Hepatocyte (in vitro differentiated cells): ENCODE measurements at places on chromosomes 5 and 9.

DNA sequence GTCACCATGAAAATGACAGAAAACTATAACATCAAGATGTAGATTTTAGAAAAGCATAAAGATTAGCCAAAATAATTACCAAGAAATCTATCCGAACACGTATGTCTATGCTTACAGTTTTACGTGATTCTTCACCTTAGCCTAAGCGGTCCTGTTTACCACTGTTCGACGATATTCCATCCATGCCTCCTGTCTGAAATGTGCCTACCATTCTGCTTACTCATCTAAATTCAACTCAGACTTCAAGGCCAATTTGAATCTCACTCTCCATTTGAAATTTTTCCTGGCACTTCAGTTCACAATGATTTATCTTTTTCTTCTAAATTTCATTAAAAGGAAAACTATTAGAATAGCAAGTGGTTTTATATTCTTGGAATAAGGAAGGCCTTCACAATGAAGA, 15.4 kb downstream of the ZDHHC21 start:
- DNase-seq = no peak

GRCh38 chr9:105881021-105881420, 186.7 kb downstream of the TMEM38B start:
- no peak for DNase-seq

DNA sequence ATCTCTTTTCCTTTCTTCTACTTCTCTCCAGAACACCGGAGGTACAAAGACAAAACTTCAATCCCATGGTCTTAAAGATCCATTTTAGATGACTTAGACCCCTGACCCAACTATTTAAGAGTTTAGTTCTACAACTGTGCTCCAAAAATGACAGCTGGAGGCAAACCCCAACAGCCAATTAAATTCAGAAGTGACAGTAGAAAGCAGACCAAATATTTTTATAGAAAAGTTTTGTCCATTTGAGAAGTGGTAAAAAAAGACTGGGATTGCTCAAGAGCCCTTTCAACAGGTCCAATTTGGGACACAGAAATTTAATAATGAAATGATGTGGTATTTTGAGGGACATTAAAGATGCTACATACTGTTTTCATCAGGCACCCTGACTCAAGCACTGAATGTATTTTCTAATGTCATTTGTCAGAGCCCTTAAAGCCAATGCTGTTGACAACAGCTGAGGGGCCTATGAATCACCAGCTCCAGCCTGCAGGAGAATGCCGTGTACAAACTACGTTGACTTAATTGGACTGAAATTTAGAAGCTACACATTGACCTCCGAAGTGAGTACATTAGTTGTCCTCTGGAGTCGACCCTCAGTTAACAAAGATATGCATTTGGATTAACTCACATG, 147.5 kb upstream of the PIK3R1 start:
- no peak for DNase-seq

- DNase-seq = no peak
Measured at GRCh38 chr5:128358826-128359225, 179.2 kb downstream of the FBN2 start.

DNA sequence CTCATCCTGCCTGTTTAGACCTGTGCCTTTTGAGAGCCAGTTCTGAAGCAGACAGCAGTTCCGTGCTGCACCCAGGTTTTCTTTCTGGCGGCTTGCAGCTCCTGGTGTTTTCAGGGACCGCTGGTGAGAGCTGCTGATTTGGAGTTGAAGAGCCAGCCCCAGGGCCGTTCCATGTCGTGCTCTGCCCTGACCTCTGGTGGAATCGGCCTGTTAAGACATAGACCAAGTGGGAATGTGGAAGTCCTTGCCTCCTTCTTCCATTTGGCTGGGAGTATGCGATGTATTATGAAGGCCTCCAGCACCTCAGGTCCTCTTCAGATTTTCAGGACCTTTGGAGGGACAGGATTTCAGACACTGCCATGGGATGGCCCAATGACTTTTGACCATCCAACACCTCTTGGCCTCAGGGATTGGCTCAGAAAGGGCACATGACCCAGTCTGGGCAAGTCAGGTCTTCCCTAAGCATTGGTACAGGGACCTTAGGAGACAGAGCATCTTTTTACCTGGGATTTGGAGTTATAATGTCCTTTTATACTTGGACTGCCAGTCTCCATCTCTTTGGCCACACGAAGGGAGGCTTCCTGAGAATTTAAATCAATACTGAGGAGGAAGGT, 136.1 kb upstream of the CLINT1 start:
- DNase-seq = peak; percentile 83

DNA sequence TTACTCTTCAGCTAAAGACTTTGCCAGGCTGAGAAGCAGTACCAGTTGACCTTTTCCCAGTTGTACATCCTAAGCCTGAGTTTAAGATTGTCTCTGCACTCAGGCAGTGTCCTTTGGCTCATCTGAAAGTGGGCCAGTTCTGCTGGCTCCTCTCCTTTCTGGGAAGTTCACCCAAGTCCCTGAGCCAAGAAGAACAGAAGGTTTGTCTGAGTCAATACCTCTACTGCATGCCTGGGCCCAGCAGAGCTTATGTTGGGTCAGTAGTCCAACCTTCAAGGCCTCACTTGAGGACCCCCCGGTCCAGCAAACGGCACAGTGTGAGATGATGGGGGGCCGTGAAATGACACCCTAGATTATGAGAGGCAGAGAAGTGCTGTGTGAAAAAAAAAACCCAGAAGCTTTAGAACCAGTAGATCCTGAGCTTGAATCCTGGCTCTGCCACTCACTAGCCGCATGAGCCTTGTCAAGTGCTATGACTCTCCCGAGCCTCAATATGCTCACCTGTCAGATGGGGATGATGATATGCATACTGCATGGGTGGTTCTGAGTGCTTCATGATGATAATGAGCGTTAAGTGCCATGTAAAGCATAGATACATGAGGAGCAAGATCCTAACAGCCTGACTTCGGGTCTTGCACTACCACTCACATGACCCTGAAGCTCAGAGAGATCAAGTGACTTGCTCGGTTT, 156.0 kb downstream of the MACROH2A1 start:
- DNase-seq = no peak

DNA sequence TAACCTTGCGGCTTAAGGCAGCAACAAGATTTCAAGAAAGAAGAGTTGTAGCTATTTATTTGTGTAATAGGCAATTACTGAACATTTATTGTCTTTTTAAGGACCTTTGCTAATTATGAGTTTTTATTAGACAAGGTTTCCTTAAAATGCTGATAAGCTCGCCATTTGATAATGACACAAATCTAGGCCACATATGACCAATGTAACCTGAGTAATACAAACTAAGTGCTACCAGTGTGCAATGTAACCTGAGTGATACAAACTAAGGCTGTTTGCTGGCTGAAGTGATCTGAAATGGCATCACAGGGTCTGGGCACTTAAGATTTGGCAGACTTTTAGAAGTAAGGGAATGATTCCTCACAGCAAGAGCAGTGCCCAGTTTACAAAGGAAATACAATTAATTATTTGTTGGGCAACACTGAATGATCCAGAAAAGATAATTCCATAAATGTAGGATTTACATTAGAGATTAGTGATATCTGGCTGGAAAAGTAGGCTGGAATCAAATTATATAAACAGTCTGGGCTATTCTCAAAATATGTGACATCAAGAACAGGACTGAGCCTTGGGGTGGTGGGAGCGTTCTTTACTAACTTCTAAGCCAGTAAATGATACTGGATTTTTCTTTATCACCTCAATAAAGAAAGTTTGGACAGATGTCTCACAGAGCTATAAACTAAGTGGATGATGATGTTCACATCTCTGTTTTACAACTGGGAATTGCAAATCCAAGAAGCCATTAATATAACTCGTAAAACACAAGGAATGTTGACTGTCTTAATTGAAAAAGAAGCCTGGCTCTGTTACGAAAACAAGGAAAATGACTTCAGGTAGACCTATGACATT, 54.8 kb downstream of the MRPS27 start:
- no peak for DNase-seq

GRCh38 chr9:90408659-90409058, 234.0 kb downstream of the DIRAS2 start:
- no peak for DNase-seq

GRCh38 chr5:123283031-123283430, 140.2 kb downstream of the CEP120 start:
- DNase-seq = peak; percentile 15

DNA sequence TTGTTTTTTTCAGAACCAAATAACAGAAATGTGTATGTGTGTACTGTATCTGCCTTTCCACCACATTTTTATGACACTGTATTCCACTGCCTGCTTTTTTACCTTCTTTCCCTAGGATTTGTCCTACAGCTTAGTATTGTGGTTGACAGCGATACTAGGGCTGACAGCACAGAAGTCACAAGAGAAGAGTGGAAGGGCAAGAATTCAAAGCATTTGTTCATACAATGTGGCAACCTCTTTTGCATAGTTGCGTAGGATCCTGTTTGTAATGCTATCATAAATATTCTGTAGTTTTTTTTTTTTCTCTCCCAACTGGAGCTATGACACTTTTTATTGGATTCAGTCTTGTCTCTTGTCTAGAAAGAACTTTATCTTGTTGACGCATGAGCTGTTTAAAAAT, 5.6 kb upstream of the BNIP1 start:
- DNase-seq = no peak

GRCh38 chr5:135737701-135738563, 96.5 kb upstream of the SLC25A48 start:
- DNase-seq = no peak

DNA sequence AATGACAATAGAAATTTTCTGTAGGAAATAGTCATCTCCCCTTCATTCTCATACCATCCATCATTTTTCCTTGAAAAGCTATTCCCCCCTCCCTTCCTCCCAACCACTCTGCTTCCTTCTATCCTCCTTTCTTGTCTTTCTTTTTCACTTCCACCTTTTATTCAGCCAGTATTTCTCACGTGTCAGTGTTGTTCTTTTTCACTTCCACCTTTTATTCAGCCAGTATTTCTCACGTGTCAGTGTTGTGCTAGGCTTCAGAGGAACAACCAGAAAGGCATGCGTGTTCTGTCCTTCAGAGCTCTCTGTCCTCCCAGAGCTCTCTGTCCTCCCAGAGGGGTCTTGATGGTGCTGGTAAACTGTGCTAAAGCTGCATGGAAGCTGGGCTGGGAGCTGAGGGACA, 419.6 kb downstream of the GADD45G start:
- no peak for DNase-seq

DNA sequence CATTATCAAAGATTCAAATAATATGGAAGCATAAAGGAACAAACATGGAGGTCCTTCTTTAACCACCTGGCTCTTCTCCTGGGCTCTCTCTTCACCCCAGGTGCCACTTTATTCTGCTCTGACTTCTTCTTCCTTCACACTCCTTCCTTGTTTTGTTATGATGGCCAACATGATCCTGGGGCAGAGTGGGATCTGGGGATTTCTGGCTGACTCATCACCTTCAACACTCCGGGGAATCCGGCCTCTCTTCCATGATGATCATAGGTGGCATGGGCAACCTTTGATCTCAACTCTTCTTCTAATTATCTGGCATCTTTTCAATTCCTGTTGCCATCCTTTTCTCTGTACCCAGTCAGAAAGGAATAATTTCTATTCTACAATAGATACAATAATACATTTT, 62.1 kb upstream of the TRPC7 start:
- DNase-seq = no peak

DNA sequence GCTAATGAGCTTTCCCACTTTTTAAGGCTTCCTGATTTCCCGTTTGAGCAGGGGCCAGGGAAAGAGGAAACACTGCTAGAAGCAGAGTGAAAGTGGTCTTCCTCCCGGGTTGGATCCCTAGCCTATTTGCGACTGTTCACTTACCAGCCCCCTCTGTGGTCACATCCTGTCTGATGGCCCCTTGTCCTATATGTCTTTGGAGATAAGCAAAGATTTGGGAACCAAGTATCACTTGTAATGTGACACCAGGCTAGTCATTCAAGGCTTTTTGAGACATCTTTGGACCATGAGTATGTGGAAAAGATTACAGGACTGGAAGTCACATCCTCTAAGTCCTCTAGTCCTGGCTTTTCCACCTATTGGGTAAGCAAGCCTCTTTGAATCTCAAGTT, 6.1 kb downstream of the DNAJB5 start:
- DNase-seq = no peak

- no peak for DNase-seq
Measured at GRCh38 chr5:125715216-125715615, 708.0 kb upstream of the GRAMD2B start.

- DNase-seq = no peak
Measured at GRCh38 chr5:150078802-150079689, 7.3 kb downstream of the CSF1R start.

GRCh38 chr5:84303315-84303714, 81.4 kb downstream of the EDIL3 start:
- no peak for DNase-seq

DNA sequence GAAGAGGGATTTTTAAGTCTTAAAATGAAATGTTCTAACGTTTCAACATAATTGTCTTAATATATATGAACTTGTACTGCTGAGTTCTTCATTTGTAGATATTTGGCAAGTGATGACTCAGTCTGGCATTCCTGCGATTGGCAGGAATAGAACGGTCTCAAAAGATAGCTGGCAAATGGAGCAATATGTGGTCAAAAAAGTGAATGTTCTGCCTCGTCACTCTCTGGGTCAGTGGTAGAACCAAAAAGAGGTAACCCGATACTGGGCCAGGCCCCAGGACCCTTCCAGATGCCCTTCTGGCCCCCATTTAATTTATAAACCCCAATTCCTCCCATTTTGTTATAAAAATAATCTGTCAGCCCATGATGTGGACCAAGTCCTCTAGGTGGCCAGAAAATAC, 39.2 kb downstream of the ZNF366 start:
- DNase-seq = no peak

- no peak for DNase-seq
Measured at GRCh38 chr5:52863715-52864290, 76.1 kb downstream of the ITGA1 start.

DNA sequence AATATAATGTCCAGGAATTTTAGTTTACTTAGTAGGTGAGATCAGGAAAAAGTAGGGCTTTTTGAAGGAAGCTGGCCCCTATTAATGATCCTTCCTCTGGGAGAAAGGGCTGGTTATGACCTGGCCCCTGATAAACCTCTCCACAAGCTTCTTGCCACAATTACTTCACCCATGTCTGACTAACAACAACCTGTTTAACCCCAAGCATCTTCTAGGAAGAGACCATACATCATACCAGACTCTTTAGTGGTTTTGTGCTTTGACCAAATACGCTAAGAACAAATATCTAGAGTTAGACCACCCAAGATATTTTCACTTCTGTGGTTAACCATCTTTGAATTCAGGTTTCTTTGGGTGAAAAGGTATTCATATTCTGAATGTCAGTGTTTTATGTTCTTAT, 174.0 kb upstream of the SLC27A6 start:
- DNase-seq = no peak

DNA sequence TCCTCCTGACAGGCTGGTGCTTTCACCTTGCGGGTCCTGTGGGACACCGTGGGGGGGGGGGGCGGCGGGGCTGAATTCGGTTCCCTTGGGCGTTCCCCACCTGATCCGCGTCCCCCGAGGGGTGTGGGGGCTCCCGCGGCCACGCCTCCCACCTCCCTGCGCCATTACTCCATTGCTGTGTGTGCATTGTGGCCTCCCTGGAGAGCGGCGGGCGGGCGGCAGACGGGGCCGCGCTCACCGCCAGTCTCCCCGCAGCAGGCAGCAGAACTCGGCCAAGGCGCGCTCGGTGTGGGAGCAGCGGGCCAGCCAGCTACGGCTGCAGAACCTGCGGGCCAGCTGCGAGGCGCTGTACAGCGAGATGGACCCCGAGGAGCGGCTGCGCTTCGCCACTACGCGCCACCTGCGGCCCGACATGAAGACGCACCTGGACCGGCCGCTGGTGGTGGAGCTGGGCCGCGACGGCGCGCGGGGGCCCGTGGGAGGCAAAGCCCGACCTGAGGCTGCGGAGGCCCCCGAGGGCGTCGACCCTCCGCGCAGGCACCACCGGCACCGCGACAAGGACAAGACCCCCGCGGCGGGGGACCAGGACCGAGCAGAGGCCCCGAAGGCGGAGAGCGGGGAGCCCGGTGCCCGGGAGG, 145.3 kb downstream of the CACNA1B start:
- DNase-seq = peak; percentile 29
